Left ventricle myocardium inferior (tissue), 1 donor: ENCODE measurements at places on chromosomes 5 and 9. TPM values are rescaled to one million over a fixed set of nuclear protein-coding genes. Genes with fewer than 3 reads are reported as not detected.

The SLC34A1 gene
- not detected for total RNA-seq

DNA sequence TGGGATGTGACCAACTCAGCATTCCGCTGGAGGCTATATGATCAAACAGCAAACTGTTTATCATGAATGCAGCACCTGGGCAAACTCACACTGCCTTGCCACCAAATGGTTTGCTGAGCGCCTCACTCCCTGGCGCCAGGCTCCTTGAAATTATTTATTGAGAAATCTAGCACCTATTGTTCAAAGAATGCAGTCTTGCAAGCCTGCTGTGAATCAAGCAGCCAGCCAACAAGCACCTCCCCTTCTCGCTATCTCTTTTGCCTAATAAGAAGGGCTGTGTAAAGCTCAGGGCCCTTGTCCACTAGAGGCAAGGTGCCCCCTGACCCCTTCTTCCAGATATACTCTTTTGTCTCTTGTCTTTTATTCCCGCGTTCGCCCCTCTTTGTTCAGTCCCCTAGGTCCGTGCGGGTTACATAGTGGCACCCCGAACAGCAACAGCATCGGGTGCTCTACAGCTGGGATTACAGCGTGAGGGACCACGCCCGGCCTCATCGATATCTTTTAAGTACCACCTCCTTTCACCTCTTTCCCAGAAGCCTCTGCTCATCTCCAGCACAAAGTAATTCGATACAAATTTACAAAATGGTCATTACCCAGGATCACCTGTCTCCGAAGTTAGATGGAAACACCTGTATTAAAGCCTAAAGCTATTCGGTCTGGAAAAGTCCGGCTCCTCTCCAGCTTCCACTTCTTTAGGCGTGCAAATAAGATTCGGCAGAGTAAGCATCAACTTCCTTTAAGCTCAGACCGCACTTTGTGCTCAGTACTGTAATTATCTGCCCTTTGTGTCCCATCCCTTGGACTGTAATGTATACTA, 896 bp downstream of the RIGI start:
- no peak for DNase-seq

The GRIA1 gene
- total RNA-seq = 0.14 TPM

DNA sequence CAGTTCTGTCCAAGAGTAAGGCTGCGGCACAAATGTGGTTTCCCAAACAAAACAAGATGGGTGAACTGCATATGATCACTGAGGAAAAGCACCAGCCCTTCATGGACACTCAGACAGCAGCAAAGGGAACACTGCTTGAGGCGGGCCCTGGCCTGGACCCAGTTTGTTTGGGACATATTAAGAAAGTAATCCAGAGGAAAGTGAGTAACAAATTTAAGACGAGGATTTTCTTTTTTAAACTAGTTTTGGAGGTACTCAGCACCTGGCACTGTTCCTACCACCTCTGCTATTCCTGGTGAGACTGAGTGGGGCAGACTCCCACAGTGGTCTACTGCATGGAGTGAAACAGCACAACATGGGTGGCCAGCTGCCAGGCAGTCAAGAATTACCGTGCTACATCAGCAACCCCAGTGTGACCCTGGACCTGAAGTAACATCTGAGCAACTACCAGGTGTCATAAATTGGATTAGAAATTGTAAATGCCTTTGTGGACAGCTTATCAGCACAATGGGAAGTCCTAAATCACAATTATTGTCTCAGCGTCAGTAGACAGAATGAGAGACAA, 28.5 kb downstream of the P4HA2 start:
- DNase-seq = no peak

The GPR21 gene
- total RNA-seq = 0.58 TPM

The DMRT2 gene
- total RNA-seq = not detected

DNA sequence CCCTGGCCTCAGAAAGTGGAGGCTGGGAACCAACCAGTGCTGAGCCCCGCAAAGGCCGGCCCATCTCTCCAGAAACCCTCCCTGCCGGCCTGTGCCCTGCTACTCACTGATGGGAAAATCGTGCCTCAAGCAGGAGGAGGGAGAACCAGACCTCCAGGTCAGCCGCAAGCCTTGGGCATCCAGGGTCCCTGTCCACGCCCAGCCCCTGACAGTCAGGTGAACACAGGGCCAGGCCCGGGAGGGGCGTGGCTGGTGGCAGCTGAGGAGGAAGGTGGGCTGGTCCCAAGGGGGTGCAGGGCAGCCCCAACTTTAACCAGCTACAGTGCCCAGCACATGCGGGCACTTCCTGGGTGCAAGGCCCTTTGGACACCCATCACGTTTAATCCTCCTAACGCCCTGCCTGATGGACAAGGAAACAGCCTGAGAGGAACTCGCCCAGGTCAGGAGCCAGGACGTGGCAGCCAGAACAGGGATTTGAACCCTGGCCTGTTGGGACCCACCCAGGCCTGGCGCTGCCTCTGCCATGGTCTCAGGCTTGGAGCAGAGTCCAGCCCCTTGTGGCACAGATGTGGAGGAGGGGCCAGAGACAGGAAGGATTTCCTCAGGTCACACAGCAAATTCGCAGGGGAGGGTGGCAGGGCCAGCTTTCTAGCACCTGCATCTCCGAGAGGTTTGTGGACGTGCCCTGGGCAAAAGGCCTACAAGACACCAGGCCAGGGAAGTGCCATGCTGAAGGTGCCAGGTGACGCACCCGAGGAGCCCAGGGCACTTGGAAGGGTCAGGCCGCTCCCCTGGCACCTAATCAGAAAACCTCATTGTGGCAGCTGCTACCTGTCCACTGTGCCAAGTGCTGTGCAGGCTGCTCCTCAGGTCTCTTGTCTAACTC, 4.5 kb downstream of the RALGDS start:
- peak; percentile 17 for DNase-seq

GRCh38 chr5:150641824-150642566, 1.5 kb downstream of the SYNPO start:
- no peak for DNase-seq
